KBM-7 (cell line): ENCODE measurements at places on chromosomes 11 and 22.

GRCh38 chr11:92804388-92804966, 165.0 kb upstream of the MTNR1B start:
- DNase-seq: no peak

DNA sequence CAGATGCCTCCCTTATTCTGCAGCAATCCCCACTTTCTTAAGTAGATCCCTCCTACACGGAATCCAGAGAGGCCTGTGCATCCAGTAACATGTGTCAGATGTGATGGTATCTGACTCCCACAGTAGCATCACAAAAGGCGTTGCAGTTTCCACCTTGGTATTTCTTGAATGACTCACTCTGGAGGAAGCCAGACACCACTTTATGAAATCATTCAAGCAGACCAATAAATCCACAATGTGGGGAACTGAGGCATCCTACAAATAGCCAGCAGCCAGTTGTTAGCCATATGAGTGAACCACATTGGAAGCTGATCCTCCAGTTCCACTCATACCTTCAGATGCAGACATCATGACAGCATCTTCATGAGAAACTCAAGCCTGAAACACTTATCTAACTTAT, 798.1 kb downstream of the OPCML start:
- no peak for DNase-seq

DNA sequence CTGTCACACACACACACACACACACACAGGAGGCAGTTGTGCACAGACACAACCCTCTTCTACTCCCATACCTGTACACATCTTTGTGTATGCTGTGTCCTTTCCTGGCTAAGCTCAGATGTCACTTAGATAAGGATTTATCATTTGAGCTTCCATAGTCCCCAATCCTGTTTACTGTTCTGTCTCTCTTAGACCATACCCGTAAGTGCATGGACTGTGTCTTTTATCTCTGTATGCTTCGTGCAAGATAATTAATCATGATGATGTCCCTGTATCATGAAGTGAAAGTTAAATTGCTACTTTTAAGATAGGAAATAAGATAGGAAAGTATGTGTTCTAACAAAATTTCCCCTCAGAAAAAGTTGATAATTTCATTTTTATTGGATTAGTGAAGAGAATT, 30.3 kb downstream of the PRMT3 start:
- DNase-seq: no peak

DNA sequence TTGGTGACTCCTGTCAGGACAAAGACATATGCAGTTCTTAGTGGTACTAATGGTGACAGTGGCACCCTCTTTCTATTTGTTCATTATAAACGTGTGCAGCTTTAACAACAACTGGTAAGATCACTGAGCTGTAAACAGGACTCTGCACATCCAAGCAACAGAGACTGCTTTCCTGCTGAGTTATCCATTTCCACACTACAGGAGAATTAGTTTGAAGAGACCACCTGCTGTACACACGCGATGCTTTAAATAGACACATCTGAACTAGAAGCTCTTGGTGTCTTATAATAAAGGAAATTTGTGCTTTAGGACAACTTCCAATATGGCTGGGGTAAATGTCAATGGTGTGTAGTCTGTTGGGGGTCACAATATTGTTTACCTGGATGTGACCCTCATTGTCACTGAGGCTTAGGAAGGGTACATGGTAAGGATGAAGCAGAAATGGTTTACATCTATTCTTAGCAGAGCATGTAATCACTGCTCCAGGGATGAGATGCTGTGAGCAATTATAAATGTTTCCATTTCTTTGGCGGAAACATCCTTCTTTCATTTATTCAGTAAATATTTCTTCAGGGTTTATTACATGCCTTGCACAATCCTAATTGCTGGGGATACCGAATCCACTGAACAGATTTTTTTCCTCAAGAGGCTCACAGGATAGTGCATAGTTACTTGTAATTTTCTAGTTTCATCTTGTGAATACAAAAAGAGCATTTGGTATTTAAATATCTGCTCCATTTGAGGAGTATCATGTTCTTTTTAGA, 354.0 kb upstream of the CCDC90B start:
- DNase-seq: no peak

DNA sequence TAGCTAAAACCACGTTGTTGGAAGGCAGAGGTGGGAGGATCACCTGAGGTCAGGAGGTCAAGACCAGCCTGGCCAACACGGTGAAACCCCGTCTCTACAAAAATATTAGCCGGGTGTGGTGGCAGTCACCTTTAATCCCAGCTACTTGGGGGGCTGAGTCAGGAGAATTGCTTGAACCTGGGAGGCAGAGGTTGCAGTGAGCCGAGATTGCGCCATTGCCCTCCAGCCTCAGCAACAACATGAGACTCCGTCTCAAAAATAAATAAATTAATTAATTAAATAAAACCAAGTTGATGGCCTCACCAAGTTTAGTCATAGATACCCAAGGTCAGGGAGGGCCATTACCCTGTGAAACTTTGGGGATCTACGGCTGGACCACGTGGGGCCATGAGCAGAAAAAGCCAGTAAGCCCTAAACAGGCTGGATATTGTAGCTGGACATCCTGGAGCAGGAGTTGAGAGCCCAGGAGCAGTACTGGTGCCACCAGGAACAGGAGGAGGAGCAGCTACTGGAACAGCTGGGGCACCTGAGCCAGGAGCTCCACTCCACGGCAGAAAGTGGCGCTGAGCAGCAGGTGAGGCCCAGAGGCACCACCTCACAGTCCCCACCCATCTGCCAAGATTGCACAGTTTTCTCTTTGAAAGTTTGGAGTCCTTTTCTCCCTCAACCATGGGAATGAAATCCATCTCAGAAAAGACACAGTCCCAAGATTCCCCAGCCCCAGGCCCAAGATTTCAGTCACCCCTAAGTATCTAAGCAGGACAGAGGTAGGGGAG, 50.5 kb downstream of the BTG4 start:
- no peak for DNase-seq

DNA sequence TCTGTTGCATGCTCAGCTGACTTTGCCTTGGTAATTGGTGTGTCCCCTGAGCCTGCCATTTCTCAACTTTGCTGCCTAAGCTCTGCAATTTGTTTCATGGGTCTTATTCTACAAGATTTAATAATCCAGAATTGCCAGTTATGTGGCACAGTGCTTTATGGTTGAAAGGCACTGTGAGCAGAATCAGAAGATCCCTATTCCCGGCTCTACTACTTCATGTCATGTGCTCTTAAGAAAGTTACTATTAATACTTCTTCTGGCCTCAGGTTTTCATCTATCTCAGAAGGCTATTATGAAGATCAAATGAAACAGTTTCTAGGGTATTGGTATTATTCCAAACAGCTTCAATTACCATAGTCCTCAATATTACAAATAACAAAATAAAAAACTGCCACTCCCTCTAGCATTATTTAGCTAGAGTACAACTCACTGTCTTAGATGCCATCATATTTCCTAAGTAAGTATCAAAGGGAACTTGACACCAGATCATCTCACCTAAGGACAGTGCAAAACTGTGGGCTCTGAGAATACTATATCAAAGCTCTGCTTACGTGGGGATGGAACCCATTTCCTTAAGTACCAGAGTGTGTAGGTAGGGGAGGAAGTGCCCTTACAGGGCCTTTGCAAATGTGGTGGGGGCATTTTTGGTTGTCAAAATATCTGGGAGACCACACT, 200.0 kb upstream of the PITPNB start:
- no peak for DNase-seq

- no peak for DNase-seq
These were observed 39.7 kb upstream of the CCND1 start for GRCh38 chr11:69601011-69601975.

DNA sequence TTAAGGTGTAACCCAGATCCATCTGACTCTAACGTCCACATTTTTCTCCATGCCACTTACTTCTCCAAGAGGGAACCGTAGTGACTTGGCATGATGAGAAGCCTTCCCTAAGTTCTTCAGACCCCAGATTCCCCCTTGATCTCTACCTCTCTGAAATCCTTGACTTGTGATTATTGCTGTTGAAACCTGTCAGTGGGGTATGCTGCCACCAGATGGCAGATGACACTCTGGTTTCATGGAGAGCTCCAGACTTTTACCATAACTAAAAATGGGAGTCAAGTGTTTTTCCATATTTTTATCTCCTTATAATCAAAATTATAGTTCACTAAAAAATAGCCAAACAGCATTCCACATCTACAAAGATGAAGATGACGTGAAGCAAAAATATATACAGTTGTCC, 504.2 kb downstream of the SOX6 start:
- peak; percentile 5 for DNase-seq

DNA sequence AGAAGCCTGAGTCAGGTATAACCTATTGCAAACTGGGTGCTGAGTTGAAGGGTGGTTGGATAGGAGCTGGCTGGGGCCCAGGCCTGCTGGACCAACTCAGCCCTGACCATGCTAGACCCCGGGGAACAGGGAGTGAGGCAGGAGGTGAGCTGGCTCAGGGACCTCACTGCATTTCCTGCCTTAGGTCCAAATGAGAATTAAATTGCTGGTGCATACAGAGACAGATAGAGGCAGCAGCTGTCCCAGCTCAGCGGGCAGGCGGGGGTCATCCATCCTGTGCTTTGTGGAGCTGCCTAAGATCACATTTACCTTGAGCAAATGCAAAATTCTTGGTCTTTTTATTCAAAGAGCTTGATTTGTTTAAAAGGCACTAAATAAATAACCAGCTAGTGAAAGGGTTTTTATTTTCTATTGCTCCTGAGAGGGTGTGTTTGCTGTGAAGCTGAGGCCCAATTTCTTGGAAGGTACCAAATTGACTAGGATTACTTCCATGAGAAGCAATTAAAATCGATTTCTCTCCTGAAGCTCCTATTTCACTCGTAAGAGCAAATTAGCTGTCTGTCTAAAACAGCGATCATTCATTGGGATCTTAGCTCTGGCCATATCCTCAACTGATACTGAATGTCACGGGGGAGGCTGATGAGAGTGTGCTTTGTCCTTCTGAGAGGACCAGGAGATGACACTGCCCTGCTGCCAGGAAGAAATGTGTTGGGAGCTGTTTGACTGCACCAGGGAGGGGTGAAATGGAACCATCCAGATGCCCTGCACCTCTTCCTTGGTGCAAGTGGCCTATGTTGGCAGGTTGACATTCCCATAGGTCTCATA, 24.9 kb downstream of the USH1C start:
- DNase-seq: no peak

DNA sequence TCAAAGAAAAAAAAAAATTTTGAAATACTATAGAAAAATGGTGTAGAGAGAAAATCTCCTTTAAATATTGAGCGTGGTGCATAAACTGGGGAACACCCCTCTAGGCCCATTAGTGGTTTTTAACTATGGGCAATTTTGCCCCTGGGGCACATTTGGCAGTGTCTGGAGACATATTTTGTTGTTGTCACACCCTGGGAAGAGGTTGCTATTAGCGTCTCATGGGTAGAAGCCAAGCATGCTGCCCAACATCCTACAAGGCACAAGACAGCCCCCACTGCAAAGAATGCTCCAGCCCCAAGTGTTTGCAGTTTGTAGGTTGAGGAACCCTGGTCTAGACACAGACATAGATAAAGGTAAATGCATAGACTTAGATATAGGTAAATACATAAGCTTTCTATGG, 92.6 kb downstream of the KIAA1671 start:
- DNase-seq: no peak

- DNase-seq: no peak
These were observed 26.9 kb downstream of the MICAL3 start for GRCh38 chr22:17997456-17997855.

DNA sequence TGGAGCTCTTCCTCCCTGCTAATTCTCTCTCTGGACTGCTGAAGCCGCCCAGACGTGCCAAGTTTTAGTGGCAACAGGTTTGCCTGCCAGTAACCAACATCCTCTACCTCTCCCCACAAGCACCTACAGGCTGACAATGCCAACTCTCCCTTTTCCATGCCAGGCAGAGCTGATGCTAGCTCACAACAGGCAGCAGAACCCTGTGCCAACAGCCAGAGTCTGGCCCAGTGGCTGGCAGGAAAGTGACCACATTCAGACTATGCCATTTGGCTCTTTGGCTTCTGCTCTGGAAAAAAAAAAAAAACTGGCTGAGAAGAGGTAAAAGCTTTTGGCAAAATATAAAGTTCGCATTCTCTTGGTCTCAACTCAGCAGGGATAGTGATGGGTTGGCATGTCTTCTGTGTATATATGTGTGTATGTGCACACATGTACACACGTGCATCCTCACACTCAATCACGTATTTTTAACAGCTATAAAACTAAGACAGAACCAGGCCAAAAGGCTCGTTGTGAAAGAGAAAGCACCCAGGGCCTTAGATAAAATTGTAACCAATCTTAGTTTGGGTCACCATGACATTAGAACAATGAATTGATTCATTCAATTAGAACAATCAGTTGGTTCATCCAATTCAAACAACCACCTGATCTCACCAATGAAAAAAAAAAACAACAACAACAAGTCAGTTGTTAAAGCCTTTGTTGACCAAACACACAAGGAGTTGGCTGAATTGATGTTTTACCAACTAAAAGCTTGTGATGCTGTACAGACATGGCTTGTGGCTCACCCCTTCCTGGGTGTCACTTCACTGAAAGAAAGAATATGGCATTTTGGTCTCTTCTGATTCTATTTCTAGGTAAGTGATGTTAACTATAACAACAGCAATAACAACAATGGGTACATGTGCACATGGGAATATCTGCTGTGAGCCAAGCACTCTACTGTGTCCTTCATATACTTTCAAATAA, 48.6 kb downstream of the TRIM29 start:
- no peak for DNase-seq

DNA sequence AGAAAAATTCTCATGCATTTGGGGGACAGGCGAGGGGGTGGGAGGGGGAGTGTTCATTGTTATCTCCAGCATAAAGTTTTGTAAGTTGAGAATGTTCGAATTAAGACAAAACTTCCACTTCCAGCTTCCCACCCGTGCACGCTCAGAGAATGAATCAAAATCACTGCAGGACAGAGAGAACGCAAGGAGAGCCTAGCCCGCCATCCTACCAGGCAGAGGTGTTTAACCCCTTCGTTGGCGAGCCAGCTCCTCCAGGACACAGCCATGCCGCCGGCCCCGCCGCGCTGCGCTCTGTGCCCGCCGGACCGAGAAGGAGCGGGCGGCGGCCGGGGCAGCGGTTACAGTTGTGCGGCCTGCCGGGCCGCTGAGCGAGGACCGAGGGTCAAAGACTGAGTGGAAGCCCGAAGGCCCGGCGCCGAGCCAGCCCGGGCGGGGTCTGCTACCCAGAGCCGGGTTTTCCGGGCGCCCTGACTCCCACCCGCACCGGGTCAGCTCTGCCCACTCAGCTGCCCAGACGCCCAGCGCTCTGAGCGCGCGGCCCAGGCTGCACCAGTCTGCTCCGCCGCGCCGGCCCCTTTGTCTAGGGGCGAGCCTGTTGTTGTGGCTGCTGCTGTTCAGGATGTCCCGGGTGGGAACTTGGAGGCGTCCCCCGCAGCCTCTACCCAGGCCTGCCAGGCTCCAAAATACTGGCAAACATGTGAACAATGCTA, at the start of gene NOX4:
NOX4 (minus strand) TSS at position 395 of the 710 bp plus-strand sequence; CDS start at position 266, 129 bp downstream.
- DNase-seq: no peak

GRCh38 chr11:11929920-11930319, 78.5 kb downstream of the DKK3 start:
- no peak for DNase-seq

- DNase-seq: no peak
These were observed 1.4 kb downstream of the RIN1 start for GRCh38 chr11:66334605-66335442.
